ENCODE measurements at places on chromosomes 1 and 21.

GRCh38 chr1:233004451-233004850 is 54.0 kb downstream of the NTPCR start:
- no peak for DNase-seq

GRCh38 chr1:40312238-40313205 is 4.6 kb downstream of the COL9A2 start:
- DNase-seq, result no peak

DNA sequence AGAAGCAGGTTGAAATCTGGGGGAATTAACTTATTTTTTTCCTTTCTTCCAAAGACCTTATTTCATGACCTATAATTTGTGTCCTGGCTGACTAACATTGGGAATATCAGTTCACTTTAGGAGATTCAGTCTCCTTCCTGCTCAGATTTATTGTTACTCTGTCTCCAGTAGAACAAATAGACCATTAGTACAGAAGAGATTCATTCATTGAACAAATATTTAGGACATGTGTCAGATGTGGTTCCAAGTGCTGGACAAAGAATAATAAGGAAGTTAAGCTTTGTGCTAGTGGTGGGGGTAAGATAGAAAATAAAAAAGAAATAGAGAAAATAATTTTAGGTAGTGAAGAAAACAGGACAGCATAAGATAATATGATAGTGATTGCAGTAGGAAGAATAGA is 20.3 kb downstream of the ZMYM4 start:
- no peak for DNase-seq

DNA sequence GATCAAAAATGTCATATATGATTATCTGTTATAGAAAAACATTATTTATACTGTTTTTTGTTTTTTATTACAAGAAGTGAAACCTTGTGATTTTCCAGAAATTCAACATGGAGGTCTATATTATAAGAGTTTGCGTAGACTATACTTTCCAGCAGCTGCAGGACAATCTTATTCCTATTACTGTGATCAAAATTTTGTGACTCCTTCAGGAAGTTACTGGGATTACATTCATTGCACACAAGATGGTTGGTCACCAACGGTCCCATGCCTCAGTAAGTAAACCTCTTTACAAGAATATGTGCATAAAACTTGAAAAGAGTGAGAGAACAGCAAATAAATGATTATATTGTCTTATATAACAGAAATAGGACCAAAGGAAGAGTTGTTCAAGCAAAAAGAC is 14.5 kb downstream of the CFHR4 start:
- DNase-seq, result no peak

DNA sequence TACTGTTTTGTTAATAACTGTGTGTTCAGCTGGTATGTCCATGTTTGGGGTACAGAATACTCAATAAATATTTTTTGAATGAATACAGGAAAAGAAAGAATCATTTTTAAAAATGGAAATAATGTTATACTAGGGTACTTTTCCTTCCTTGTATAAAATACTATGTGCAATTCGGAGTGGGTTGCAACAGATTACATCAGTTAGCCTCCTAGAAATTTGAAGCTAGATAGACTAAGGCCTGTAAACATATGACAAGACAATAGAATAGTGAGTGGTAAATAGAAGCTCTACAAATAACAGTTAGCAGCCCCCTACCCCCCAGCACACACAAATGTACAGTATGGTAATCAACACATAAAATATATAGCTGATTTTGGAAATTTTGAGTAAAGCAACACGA is 195.9 kb downstream of the KCNT2 start:
- no peak for DNase-seq

DNA sequence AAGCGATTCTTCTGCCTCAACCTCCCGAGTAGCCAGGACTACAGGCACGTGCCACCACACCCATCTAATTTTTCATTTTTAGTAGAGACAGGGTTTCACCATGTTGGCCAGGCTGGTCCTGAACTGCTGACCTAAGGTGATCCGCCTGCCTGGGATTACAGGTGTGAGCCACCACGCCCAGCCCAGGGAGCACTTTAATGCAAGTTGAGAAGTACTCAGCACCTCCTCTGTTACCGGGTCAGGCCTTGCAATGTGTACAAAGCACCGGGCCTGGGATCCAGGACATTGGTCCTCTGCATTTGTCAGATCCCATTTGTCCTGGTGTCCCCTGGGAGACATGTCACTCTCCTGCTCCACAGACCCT is 143.6 kb downstream of the TOMM20 start:
- no peak for DNase-seq

- no peak for DNase-seq
These were observed 8.7 kb downstream of the BATF3 start for GRCh38 chr1:212690816-212691403.

GRCh38 chr1:101311146-101311920 is 74.5 kb downstream of the S1PR1 start:
- DNase-seq, result no peak

GRCh38 chr21:41985662-41986416 is 24.3 kb downstream of the ZBTB21 start:
- DNase-seq, result no peak

DNA sequence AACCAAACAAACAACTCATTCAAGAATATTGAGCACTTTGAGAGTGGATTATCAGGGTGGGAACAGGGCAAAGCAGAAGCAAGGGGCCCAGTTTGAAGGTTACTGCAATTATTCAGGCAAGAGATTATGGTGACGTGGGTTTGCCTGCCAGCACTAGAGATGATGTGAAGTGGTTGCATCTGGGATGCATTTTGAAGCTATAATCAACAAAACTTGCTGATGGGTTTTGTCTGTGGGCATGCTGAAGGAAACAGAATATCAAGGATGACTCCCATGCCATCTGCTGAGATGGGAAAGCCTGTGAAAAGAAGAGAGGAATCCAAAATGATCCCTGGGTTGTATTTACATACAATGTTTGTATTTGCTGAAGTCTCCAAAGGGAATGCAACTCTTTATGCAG is 224.3 kb upstream of the GREM2 start:
- DNase-seq, result no peak

GRCh38 chr1:107198561-107198960 is 57.7 kb downstream of the NTNG1 start:
- no peak for DNase-seq

DNA sequence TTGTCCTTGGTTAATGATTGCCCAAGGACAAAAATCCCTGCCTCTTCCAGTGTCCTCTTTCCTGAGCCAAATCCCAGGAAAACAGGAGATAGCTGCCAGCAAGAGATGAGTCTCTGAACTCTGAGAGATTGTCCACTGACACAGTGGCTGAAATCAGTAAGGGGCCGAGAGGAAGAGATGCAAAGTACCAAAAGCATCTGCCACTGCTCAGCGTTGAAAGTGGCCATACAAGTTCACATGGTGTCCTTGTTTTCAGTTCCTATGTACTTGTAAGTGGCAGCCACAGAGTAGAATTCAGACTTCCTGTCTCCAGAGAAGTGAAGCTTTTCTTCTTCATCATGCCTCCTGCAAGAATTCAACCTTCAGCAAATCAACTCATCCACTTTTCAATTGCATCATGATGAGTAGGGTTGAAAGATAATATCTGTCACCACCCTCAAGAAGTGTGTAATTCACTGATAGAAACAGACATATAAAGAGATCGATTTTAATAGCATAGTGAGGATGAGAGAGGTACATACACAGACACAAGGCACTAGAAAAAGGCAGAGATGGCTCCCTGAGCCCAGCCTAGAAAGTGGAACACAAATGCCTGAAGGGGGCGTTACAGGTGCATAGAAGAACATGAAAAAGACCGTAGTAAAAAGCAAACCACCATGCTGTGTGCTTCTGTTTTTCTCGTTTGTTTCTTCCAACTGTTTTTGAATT is 185.8 kb downstream of the MRPL39 start:
- peak; percentile 47 for DNase-seq

- DNase-seq, result no peak
These were observed 3.2 kb upstream of the ARPC5 start for GRCh38 chr1:183638649-183639387.

DNA sequence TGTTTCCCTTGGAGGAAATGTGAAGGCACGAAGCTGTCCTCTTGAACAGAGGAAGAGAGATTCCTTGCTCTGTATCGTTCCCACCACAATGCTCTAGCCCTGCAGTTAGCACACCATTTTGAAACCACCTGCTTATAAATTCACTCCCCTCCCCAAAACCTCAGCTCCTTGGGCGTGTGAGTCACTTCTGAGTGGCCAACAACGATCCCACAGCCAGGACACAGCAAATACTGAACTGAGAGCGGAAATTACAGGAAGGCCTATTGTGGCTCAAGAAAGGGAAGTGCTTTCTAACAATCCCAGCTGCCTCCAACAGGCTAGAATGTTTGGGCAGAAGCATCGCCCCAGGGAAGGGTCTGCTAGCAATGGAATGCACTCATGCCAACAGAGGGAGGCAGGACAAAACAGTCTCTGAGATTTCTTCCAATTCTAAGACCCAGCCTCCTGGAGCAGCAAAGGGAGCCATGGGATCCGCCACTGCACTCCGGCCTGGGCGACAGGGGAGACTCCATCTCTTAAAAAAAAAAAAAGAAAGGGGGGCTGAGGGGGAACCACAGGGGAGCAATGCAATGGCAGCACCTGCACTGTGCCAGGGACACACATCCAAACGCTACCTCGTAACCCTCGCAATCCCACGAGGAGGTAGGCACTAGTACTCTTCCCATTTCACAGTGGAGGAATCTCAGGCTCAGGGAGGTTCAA is 1.9 kb downstream of the TMEM53 start:
- no peak for DNase-seq

DNA sequence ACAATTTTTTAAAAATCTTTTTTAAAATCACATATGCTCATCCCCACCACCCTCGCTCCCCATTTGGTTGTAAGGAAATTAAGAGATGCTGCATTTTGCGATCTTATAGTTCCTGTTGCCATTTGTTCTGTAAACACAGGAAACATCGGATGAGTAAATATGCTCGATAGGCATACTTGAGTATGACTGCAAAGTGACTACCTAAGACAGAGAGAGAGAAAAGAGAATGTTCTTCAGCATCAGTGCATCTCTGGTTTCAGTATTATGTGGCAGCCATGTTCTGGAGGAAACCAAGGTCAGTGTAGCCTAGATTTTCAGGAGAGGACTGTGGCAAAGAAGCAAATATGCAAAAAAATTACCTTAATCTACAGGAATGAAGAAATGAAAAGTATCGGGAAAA is 265.5 kb upstream of the FMN2 start:
- DNase-seq, result no peak

- DNase-seq, result peak; percentile 11
These were observed 11.0 kb upstream of the PGD start for GRCh38 chr1:10387677-10388386.

DNA sequence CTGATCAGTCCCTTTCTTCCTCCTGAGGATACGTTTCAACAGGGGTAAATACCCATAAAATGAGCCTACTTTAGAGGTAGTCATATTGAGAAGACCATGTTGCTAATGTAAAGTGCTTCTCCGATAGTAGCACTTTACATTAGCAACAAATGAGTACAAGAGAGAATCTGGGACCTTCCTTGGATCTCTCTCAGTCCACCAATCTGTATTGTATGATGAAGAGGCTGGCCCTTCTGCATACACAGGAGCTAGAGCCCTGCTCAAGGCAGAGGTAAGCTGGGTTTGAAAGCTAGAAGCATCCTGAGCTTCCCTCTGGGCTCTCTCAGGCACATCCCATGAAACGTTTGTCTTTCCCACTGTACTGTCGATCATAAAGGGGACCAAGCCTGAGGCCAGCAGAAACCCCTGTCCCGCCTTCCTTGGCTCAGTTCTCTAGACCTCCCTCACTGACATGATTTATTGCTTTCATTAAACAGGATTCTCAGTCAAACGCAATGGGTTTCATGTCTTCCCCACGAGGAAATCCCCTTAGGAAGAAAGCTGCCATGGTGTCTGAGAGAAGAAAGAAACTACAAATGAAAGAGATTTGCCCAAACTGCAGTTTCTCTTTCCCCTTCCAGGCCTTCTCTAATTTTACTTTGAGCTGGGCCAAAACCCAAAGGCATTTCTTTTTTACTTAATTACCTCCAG is 62.8 kb upstream of the BCAR3 start:
- DNase-seq, result peak; percentile 7

- no peak for DNase-seq
These were observed 106.3 kb downstream of the PAX7 start for GRCh38 chr1:18736958-18737357.

- no peak for DNase-seq
These were observed 65.5 kb downstream of the PRDM16 start for GRCh38 chr1:3134381-3135072.

DNA sequence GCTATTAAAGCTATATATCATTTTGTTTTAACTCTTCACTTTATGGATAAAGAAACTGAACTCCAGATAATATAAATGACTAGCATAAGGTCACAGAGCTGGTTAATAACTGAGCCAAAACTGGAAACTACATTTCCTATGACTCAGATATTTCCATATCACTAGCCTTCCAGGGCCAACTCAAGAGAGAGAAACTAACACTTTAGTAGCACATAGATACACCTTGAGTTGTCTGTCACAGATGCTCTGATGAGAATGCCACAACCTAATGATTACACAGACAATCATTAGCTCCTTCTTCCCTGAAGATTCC is 40.7 kb downstream of the NME7 start:
- DNase-seq, result no peak

DNA sequence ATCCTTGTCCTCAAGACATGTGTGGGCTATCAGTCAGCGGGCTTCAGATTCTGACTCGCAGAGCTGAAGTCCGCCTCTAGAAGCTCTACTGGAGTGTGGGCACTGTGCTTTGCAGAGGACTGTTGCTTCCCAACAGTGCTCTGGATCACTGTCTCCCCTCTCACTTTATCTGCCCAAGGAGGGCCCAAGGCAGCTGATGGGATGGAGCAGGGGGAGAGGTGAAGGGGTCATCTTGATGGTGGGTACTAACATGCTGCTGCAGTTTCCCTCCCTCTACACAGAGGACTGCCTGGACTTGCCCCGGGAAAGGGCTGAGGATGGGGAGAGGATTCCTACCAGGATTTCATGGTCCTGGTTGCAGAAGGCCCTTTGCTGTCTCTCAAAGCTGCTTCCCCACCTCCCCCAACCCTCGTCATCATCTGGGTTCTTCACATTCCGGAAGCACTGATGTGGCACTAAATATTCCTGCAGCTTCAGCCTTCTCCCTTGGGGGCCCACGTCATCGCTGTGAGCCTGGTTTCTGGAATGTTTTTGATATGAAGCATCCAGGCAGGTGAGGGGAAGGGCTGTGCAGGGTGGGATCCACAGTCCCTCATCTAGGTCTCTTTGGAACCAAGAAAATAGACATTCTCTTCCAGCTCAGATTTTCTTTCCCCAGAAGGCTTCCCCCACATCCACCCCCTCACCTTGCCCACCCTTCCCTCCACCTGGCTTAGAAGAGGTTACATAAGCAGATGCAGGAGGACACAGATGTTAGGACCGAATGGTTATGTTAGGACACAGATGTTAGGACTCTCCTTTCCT is 23.2 kb downstream of the NUAK2 start:
- no peak for DNase-seq

- no peak for DNase-seq
These were observed 3.8 kb upstream of the HES3 start for GRCh38 chr1:6239950-6240768.

Measured in MM.1S (cell line).